ENCODE measurements at places on chromosomes 16 and 17.

DNA sequence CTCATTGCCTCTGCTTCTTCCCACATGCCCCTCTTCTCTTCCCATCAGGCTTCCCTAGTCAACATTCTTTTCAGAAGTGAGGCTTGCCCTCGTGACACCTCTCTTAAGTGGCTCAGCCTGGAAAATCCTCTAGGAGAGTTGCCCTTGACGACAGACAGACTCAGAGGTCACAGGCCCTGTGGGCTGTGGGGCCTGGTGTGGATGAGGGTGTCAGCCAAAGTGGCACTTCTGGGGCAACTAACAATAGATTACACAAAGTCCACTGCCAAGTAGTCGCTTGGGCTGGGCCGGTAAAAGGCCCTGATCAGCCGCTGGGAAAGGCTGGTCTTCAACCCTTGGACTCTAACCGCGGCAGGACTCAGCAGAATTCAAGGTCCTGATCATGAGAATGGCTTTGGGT, 33.7 kb upstream of the METTL16 start:
- DNase-seq = no peak

DNA sequence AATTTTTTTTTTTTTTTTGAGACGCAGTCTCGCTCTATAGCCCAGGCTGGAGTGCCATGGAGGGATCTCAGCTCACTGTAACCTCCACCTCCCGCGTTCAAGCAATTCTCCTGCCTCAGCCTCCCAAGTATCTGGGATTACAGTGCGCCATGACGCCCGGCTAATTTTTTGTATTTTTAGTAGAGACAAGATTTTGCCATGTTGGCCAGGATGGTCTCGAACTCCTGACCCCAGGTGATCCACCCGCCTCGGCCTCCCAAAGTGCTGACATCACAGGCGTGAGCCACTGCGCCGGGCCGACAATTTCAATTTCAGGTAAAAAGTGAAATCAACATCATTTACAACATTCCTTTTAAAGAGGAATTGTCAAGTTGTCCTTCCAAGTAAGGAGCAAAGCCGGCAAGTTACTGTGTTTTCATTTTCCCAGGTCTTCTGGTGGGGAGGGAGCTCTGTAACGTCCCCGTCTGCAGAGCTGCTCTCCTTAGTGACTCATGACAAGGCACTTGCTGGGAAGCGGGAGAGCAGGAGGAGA, 873 bp downstream of the NPLOC4 start:
- no peak for DNase-seq

- DNase-seq = no peak
Observed at GRCh38 chr17:2090210-2090641, 35.3 kb downstream of the HIC1 start.

- DNase-seq = no peak
Observed at GRCh38 chr16:64375391-64375980, 746.4 kb downstream of the CDH11 start.

GRCh38 chr16:66419527-66419926, 7.6 kb upstream of the BEAN1 start:
- no peak for DNase-seq

DNA sequence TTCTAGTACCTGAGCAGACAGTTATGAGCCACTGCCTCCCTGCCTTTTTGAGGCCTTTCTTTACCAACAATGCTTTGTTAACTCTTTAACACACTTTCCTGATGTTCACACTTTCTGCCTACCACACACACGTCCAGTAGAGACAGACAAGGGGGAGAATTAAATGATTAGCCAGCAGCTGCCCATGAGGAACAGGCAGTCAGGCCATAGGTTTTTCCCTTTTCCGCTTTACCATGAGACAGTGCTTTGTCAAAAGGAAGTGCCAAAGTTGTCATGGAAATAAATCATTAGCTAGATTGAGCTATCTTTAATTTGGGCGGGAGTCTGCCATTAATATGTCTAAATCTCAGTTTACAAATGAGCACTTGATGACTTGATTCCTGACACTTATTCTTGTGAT, 102.1 kb downstream of the PITPNC1 start:
- no peak for DNase-seq

- DNase-seq = no peak
Observed at GRCh38 chr16:85046931-85047866, 19.6 kb downstream of the KIAA0513 start.

- no peak for DNase-seq
Observed at GRCh38 chr17:10394201-10394887, 21.5 kb upstream of the MYH13 start.

DNA sequence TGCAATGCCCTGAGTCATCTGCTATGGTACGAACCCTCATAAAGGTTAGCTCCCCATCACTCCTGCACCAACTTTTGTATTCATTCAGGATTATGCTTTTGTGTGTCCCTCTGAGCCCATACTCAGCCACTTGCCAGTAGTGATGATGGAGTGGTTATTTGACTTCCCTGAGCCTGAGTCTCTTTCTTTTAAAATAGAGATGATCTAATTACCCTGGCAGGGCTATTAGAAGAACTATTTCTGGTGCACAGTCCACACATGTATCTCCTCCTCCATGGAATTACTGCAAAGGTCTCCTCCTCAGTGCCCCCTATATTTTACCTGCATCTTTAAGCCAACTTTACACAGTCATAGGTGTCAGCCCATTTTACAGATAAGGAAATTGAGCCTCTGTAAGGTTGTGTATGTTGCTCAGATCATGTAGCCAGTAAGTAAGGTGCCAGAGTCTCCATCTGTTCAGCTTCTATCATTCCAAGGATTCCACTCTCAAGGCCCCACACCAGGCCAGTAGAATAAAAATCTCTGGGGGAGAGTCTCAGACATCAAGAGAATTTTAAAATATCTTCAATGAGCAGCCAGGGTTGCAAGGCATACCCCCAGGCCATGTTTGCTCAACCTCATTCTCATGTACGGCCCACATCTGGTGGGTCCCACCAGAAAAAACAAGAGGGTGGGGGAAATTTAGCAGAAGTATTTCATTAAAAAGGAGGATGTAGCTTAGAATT, 333.7 kb upstream of the HSBP1 start:
- DNase-seq = no peak

DNA sequence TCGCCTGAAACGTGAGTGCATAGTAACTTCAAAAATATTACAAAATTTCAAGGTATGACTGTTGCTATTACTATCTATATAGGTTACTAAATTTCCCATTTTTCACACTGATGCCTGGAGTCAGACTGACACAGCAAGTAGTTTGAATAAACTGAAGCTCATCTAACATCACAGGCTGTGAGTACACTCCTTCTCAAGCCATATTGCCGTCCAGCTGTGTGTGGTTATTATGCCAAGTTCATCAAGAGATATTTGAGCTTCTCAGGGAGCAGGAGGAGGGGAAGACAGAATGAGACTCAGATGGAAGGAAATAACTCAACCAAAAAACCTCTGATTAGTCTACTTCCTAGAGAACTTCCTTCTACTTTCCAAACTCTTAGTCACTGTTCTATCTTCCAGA, 473.9 kb downstream of the TOX3 start:
- DNase-seq = no peak

- no peak for DNase-seq
Observed at GRCh38 chr16:73068541-73069401, 20.8 kb upstream of the ZFHX3 start.

- DNase-seq = peak; percentile 65
Observed at GRCh38 chr16:75433732-75434413, 570 bp upstream of the CFDP1 start.

GRCh38 chr17:17054636-17055035, 12.4 kb downstream of the MPRIP start:
- no peak for DNase-seq

DNA sequence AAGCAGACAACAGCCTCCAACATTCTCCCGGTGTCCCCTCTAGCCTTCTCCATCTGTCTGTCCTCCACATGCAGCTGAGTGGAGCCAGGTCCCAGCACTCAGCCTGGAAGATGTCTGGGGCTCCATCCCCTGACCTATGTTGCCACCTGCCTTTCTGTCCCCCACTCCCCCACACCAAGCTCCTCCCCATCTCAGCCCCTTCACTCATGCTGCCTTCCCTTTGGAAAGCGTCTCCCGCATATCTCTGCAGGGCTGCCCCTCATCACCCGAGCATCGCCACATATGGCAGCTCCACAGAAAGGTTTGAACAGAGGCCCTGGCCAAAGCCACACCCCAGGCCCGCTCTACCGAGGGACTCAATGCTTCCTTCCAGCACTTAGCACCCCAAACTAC, 24.2 kb downstream of the NSMCE1 start:
- no peak for DNase-seq

All from memory B cell (primary cell).